Activated CD4-positive, alpha-beta T cell treated with anti-CD3 and anti-CD28 coated beads for 36 hours (primary cell): ENCODE measurements at places on chromosomes 12 and 14.
A peak's percentile ranks its signal among the peaks of the same experiment; 100 is the strongest.

- no peak for DNase-seq
Observed at GRCh38 chr12:23066095-23066494, 441.1 kb downstream of the ETNK1 start.

DNA sequence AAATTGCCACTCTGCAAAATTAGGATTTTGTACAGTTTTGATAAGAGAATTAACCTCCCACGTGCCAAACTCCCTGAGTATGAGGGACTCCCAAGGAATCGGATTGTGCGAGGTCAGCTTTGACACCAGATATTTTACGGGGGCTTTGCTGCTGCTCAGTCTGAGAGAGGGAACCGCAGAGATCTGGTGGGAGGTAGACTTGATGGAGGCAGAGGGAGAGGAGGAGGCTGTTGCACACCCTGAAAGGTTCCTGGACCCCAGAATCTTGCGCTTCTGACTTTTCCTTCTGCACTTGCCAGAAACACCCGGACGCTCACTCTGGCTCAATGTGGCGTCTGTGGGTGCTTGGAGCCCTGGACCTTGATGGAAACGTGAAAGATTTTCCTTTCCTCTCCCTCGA is 83.9 kb downstream of the PAPOLA start:
- no peak for DNase-seq

GRCh38 chr12:41940571-41940970 is 204.1 kb downstream of the GXYLT1 start:
- no peak for DNase-seq

- DNase-seq, result no peak
Observed at GRCh38 chr12:62319058-62319457, 58.9 kb downstream of the USP15 start.

- peak; percentile 6 for DNase-seq
Observed at GRCh38 chr12:109735825-109736551, 22.4 kb downstream of the FAM222A start.

GRCh38 chr12:115752913-115753726 is 524.4 kb downstream of the MED13L start:
- peak; percentile 11 for DNase-seq

GRCh38 chr12:67352682-67353081 is 83.5 kb downstream of the CAND1 start:
- peak; percentile 7 for DNase-seq

DNA sequence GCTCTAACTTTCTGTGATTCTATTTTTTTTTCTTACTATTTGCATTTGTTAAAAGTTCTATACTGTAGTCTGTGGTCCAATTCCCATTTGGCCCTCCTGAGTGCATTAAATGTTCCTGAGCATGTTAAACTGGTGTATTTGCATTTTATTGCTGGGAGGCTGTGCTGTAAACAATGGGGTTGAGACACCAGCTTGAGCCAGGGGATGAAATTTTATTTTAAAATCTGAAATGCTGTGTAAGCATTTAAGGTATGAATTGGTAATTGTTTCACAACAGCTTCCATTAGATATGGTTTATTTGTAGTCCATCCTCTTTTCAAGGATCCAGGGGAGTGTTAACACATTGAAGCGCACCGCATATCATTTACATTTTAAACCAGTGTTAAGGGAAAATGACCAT is 89.9 kb upstream of the RFX4 start:
- DNase-seq, result no peak

DNA sequence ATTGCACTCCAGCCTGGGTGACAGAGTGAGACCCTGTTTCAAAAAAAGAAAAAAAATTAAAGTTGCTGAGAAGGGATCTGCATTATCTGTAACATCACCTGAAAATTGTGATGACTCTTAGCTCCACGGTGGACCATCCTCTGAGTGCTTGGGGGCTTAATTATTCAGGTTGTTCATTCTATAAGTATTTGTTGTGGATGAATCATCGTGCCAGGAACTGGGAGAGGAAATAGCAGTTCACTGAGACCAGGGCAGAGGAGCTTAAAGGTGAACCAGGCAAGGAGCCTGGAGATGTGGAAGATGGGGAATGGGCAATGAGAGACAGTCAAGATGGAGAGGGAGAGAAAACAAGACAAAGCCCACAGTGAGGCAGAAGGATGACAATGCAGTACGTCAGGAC is 25.5 kb upstream of the GSC start:
- no peak for DNase-seq

DNA sequence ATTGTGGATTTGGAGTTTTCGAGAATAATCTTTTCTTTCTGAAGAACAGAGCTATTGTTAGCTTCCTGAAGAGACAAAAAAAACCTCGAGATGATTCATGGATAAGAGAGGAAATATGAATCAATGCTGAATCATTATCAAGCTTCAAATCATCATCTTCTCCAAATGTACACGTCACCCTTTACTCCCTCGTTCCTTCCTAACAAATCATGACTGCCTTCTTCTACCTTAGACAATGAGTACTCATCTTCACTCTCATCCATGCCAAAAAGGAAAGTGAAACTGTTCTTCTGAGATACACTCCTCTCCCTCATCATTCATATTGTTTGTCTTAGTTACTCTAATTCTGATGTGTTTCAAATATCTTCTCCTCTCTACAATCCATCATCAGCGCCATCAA is 1115.8 kb upstream of the ATXN7L3B start:
- DNase-seq, result no peak

DNA sequence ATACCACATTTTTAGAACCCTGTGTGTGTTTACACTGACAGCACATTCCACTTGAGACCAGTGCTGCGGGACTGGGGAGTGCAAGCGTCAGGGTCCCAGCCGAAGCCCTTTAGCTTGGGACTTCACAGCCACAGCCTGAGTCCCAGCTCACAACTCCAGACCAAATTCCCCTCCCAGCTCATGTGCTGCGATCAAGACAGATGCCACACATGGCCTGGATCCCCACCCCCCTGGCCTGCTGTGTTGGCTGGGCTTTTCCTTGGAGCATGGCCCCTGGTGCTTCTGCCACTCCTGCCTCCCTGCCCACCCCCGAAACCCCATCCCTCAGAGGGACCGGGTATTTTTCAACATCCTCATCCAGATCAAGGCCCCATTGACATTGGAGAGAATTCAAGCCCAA is 63.7 kb downstream of the WDR20 start:
- no peak for DNase-seq

- peak; percentile 58 for DNase-seq
Observed at GRCh38 chr12:14952299-14952921, 9.0 kb downstream of the ARHGDIB start.

GRCh38 chr12:39813776-39814175 is 194.2 kb upstream of the ABCD2 start:
- DNase-seq, result no peak

GRCh38 chr14:87935886-87936285 is 57.1 kb downstream of the GALC start:
- no peak for DNase-seq

DNA sequence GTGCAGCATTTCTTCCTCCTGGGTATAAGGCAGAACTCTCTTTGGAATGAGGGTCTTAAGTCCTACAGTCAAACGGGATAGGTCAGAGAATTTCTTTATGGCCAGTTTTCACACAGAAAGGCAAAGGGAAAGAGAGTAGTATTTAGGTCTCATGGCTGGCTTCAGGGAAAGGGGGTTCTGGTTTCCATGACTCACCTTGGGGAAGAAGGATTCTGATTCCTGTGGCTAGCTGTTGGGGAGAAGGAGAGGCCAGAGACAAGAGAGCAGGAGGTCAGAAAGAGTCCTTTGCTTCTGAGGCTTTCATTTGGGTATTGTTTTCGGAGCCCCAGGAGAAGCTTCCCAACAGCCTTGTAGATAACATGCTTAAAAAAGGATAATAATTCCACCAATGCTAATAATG is 332.5 kb downstream of the NPAS3 start:
- DNase-seq, result no peak

DNA sequence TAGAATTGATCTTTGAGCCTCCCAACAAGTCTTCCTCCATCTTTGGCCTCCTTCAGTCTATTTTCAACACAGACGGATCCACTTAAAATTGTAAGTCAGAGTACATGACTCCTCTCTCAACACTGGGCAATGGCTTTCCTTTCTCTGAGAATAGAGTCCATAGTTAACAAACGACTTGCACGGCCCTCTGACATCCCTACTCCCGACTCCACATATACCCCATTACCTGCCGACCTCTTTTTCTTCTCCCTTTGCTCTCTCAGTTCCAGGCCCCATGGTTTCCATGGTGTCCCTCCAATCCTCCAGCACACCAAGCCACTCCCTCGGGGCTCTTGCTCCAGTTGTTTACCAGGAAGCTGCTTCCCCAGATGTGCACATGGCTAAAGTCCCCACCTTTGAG is 84.7 kb downstream of the DNAI7 start:
- DNase-seq, result no peak

GRCh38 chr14:68076451-68076850 is 256.9 kb downstream of the RAD51B start:
- DNase-seq, result no peak

DNA sequence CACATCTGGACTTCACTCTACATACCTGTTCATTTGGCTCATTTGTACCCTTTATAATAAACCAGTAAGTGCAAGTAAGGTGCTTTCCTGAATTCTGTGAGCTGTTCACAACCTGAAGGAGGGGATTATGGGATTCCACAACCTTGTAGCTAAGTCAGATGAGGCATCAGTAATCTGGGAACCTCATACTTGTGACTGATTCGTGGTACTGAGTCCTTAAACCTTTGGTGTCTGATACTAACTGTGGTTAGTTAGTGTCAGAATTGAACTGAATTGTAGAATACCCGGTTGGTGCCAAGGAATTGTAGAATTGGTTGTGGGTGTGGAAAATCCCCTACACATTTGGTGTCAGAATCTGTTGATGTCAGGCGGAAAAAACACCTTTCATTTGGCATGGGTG is 83.4 kb downstream of the TMX1 start:
- DNase-seq, result no peak

DNA sequence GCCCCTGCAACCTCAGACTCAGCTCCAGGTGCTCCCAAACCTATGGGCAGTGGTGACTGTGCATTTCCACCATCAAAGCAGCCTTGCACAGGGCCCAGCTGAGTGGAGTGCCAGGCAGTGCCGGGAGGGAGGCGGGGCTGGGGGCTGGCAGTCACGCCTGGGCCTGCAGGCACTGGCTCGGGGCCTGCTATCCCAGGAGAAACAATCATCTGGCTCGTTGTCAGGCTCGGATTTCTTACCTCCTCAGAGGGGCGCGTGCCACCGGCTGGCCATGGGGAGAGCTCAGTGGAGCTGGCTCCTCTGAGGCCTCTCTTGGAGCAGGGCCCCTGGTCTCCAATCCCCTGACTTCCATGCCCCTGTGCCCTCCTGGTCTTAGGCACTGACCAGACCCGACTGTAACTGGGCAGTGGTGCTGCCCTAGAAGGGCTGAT is 20.2 kb upstream of the PPP1R13B start:
- DNase-seq, result no peak

DNA sequence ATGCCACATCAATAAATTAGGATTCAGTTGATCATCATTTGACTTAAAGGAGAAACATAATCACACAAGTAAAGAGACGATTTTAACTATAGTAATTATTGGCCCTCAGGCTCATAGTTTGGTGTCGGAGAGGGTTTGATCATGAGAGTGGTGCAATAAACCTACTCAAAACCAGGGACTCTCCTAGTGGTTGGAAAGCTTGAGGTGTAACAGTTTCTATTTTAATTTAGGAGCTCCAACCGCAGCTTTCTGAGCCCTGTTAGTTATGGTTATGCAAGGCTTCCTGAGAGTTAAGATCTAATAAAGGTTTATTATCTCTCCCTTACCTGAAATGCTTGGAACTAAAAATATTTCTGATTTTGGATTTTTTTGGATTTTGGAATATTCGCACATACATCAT is 36.4 kb downstream of the TMTC2 start:
- peak; percentile 8 for DNase-seq
